ENCODE measurements at places on chromosomes 4 and X. TPM values are rescaled to one million over a fixed set of nuclear protein-coding genes. Genes with fewer than 3 reads are reported as not detected.

HOPX gene
- 520 TPM for total RNA-seq

H2BW2 gene
- total RNA-seq: not detected

GASK1B gene
- 37.3 TPM for total RNA-seq

ALAS2 gene
- 0.78 TPM for total RNA-seq

CRMP1 gene
- 6.1 TPM for total RNA-seq

HDX gene
- 4.5 TPM for total RNA-seq

HADH gene
- total RNA-seq: 37.9 TPM

ADAMTS3 gene
- total RNA-seq: 3.6 TPM

CCNB3 gene
- 0.46 TPM for total RNA-seq

DNA sequence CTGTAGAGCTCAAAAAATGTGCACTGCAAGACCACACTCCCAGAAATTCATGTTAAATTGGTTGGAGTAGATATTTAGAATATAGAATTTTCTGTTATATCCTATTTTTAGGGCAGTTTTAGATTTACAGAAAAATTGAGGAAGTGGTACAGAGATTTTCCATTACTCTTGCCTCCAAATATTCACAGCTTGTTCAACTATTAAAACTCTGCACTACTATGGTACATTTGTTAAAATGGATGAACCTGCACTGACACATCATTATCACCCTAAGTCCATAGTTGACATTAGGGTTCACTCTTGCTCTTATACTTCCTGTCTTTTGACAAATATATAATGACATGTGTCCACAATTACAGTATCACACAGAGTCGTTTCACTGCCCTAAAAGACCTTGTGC lies 1724.5 kb downstream of the C4orf33 start:
- H3K27me3 ChIP-seq: no peaks in the 10 kb centered on the region
- H3K4me1 ChIP-seq: no peaks in the 10 kb centered on the region
- no peak overlapping the region for H3K27ac ChIP-seq
- H3K36me3 ChIP-seq: no peaks in the 10 kb centered on the region
- DNase-seq: no peak

GRCh38 chrX:13599491-13599890 lies 30.1 kb downstream of the EGFL6 start:
- H3K27me3 ChIP-seq: no peaks in the 10 kb centered on the region
- no peak for DNase-seq
- H3K27ac ChIP-seq: no peak overlapping the region
- no peak overlapping the region for H3K4me3 ChIP-seq
- H3K36me3 ChIP-seq: no peaks in the 10 kb centered on the region

DNA sequence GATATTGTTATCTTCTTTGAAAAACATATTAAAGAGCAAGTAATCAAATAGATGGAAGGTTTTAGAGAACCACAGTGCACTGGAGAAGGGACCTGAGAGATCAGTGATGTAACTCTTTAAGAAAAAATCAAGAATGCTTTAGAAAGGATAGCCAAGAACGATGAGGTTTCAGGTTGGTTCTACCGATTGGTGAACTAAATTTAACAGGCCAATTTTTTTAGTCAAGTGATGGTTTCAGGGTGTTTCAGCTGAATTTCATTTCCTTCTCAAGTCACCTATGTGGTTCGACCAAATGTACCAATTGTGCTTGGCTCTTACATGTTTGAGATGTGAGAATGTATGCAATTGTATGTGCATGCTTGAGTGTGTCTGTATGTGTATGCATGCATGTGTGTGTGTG lies 26.5 kb downstream of the HS3ST1 start:
- no peaks in the 10 kb centered on the region for H3K4me1 ChIP-seq
- DNase-seq: no peak
- no peaks in the 10 kb centered on the region for H3K27me3 ChIP-seq
- no peak overlapping the region for H3K4me3 ChIP-seq

GRCh38 chr4:98448908-98449307 lies 187.7 kb downstream of the RAP1GDS1 start:
- no peak for DNase-seq
- no peaks in the 10 kb centered on the region for H3K36me3 ChIP-seq
- no peak overlapping the region for H3K27ac ChIP-seq
- H3K4me3 ChIP-seq: no peak overlapping the region

DNA sequence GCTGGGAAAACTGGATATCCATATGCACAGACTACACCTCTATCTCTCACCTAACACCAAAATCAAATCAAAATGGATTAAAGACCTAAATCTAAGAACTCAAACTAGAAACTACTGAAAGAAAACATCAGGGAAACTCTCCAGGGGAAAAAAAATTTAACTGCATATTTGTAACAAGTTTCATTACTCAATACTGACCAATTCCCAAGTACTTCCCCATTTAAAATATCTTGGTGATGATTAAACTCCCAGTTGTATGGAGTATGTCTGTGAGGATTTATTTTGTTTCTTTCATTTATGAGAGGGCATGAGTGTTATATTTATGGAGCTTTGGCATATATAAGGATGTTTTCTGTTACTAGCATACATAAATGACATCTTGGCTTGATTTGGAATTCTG lies 112.3 kb upstream of the IL15 start:
- no peaks in the 10 kb centered on the region for H3K4me1 ChIP-seq
- H3K4me3 ChIP-seq: no peak overlapping the region
- H3K36me3 ChIP-seq: no peaks in the 10 kb centered on the region
- no peaks in the 10 kb centered on the region for H3K27me3 ChIP-seq

GRCh38 chr4:84573385-84574068 lies 9.4 kb upstream of the CDS1 start:
- peak overlapping the region; percentile 55 for H3K27ac ChIP-seq
- H3K4me1 ChIP-seq: no peaks in the 10 kb centered on the region
- H3K36me3 ChIP-seq: no peaks in the 10 kb centered on the region

DNA sequence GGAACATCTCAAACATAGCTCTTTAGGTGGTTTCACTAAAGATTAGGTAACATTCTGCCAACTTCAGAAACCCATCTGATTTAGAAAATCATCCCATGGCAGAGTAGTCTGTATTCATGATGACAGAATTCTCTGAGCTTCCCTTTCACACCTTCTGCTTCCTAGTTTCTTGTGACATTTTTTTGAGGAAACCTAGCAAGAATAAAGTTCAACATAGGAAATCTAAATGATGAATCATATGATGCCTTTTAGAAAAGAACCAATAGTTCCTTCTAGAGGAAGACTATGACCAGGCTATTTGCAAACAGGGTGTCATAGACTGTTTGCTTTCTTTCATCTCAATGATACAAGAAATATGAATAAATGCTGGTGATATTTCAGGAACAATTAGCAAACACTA lies 49.8 kb upstream of the CAMK2D start:
- H3K4me3 ChIP-seq: no peak overlapping the region
- DNase-seq: no peak
- no peak overlapping the region for H3K27ac ChIP-seq
- H3K27me3 ChIP-seq: no peaks in the 10 kb centered on the region
- H3K4me1 ChIP-seq: no peaks in the 10 kb centered on the region

GRCh38 chrX:120727452-120727851 lies 97.6 kb upstream of the C1GALT1C1 start:
- no peaks in the 10 kb centered on the region for H3K4me1 ChIP-seq
- no peak overlapping the region for H3K4me3 ChIP-seq
- DNase-seq: no peak
- H3K27me3 ChIP-seq: no peaks in the 10 kb centered on the region
- no peaks in the 10 kb centered on the region for H3K36me3 ChIP-seq

DNA sequence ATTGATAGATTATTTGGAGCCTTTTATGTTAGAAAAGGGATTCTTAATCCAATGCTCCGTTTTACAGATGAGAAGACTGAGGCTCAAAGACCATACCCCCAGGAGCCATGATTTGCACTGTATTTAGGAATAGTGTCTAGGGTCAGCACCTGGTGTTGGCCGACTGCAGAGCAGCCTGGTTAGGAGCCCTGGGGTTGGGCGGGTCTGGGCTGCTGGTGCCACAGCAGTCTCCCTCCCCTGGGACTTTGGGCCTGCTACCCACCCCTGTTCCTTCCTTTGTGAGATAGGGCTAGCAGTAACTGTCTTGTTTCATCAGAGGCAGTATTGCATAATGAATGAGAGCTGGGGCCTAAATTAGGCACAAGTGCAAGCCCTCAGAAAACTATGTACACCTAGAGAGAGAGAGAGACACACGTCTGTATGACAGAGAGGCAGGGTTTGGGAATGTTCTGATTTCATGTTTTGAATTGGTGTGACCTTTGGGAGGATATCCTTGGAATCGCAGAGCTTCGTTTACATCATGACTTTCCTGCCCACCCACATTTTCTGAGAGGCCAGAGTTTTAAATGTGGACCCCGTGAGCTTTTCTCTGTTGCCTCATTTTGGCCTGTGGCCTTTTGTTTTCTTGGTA lies 111.7 kb downstream of the PTTG2 start:
- no peaks in the 10 kb centered on the region for H3K27me3 ChIP-seq
- H3K4me1 ChIP-seq: peaks cover 29% of the 10 kb centered on the region
- peak; percentile 69 for DNase-seq
- H3K4me3 ChIP-seq: no peak overlapping the region
- H3K36me3 ChIP-seq: peaks cover 6% of the 10 kb centered on the region

GRCh38 chrX:107470198-107470597 lies 20.7 kb downstream of the FRMPD3 start:
- H3K27ac ChIP-seq: no peak overlapping the region
- no peaks in the 10 kb centered on the region for H3K27me3 ChIP-seq
- H3K36me3 ChIP-seq: no peaks in the 10 kb centered on the region
- no peaks in the 10 kb centered on the region for H3K4me1 ChIP-seq
- no peak overlapping the region for H3K4me3 ChIP-seq

- no peaks in the 10 kb centered on the region for H3K27me3 ChIP-seq
- H3K4me1 ChIP-seq: no peaks in the 10 kb centered on the region
- no peak overlapping the region for H3K27ac ChIP-seq
- DNase-seq: no peak
- no peak overlapping the region for H3K4me3 ChIP-seq
- no peaks in the 10 kb centered on the region for H3K36me3 ChIP-seq
Observed at GRCh38 chr4:13912966-13913365, 285.4 kb upstream of the BOD1L1 start.

DNA sequence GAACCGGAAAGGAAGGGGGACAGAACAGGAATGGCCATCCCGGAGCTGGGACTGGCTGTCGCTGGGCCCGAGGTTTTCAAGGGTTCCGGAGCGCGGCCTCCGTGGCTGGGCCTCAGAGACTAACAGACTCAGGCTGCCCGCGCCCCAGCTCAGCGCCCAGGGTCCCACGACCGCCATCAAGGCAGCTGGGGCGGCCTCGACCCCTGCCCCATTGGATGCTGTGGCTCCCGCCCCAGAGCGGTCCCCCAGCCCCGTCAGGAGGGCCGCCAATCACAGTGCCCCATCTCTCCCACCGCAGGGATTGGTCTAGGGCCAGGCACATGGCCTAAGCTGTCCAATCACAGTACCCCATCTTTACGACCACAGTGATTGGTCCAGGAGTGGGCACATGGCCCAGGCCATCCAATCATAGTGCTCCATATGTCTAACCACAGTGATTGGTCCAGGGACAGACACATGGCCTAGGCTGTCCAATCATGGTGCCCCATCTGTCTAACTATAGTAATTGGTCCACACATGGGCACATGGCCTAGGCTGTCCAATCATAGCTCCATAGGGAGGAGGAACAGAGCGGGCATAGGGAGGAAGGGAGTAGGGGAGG lies 105.3 kb upstream of the NKX1-1 start:
- H3K36me3 ChIP-seq: no peaks in the 10 kb centered on the region
- no peaks in the 10 kb centered on the region for H3K4me1 ChIP-seq
- H3K27me3 ChIP-seq: peaks cover 37% of the 10 kb centered on the region
- peak; percentile 48 for DNase-seq
- no peak overlapping the region for H3K4me3 ChIP-seq

- H3K4me3 ChIP-seq: peak overlapping the region; percentile 77
- peak overlapping the region; percentile 86 for H3K27ac ChIP-seq
- peaks cover 24% of the 10 kb centered on the region for H3K4me1 ChIP-seq
- H3K36me3 ChIP-seq: no peaks in the 10 kb centered on the region
- DNase-seq: no peak
Observed at GRCh38 chr4:41363384-41363981, 106.8 kb downstream of the UCHL1 start.

- H3K36me3 ChIP-seq: no peaks in the 10 kb centered on the region
- H3K27me3 ChIP-seq: no peaks in the 10 kb centered on the region
- no peak overlapping the region for H3K4me3 ChIP-seq
- no peaks in the 10 kb centered on the region for H3K4me1 ChIP-seq
- DNase-seq: no peak
- no peak overlapping the region for H3K27ac ChIP-seq
Observed at GRCh38 chr4:67770422-67770821, 16.2 kb upstream of the GNRHR start.

- DNase-seq: no peak
- no peaks in the 10 kb centered on the region for H3K27me3 ChIP-seq
- no peak overlapping the region for H3K4me3 ChIP-seq
- H3K27ac ChIP-seq: no peak overlapping the region
- no peaks in the 10 kb centered on the region for H3K36me3 ChIP-seq
- H3K4me1 ChIP-seq: peaks cover 13% of the 10 kb centered on the region
Observed at GRCh38 chr4:80004319-80004718, 68.7 kb downstream of the ANTXR2 start.

DNA sequence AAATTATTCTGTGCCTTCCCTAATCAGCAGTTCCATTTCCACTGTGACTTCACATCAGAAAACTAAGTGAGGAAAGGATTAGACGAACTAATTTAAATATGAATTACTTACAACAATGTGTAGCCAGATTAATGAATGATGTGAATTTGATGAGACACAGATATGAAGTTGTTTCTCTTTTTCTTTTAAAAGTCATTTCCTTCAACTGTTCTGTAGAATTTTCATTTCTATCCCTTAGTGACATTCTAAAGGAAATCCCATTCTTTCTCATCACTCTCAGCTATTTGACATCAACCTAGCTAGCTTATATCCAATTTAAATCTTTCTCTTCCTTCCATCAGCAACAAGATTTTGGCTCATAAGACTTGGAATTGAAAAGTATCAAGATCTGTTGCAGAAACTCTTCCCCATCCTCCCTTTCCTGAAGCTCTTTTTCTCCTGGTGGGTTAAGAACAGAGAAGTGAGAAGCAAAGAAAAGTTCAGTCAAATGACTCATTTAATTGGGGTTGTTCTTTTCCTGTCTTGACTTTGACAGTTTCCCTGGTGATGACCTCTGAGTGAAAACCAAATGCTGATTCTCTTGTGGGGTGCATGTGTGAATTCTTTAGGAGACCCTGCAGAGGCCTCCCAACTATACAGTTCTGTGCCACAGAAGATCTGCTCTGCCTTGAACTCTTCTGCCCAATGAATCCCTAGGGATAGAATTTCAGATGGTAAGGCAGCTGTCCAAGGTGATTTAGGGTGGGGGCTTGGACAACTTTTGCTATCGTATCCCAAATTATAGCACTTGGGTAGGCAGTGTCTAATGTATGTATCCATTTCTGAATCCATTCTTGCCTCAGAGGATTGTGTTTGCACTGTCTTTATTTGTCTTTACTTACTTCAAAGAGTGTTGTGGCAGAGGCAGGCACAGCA lies 232.5 kb upstream of the GPRIN3 start:
- peak overlapping the region; percentile 37 for H3K27ac ChIP-seq
- peaks cover 2% of the 10 kb centered on the region for H3K4me1 ChIP-seq
- H3K4me3 ChIP-seq: no peak overlapping the region
- H3K27me3 ChIP-seq: no peaks in the 10 kb centered on the region
- DNase-seq: no peak

DNA sequence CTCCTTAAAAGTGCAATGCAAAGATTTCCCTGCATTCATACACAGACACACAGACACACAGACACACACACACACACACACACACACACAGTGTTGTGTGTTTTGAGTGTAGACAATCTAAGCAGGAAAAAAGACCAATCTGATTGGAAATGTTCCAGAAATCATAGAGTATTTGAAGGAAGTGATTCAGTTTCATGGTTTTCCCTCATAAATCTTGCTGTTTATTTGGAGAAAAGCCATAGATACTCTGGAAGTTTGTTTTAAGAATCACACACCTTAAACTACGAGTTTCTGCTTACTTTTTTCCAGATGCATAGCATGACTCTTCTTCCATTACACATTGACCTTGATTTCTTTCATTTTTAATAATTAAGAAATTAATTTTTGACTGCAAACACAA lies 298.5 kb upstream of the BMP3 start:
- DNase-seq: no peak
- H3K27ac ChIP-seq: no peak overlapping the region
- no peaks in the 10 kb centered on the region for H3K36me3 ChIP-seq
- H3K27me3 ChIP-seq: no peaks in the 10 kb centered on the region

All from upper lobe of right lung (tissue), 1 donor.